ENCODE measurements at places on chromosomes 5 and 9.

- no peak for DNase-seq
These were observed 408.0 kb upstream of the SLC30A5 start for GRCh38 chr5:68685863-68686262.

DNA sequence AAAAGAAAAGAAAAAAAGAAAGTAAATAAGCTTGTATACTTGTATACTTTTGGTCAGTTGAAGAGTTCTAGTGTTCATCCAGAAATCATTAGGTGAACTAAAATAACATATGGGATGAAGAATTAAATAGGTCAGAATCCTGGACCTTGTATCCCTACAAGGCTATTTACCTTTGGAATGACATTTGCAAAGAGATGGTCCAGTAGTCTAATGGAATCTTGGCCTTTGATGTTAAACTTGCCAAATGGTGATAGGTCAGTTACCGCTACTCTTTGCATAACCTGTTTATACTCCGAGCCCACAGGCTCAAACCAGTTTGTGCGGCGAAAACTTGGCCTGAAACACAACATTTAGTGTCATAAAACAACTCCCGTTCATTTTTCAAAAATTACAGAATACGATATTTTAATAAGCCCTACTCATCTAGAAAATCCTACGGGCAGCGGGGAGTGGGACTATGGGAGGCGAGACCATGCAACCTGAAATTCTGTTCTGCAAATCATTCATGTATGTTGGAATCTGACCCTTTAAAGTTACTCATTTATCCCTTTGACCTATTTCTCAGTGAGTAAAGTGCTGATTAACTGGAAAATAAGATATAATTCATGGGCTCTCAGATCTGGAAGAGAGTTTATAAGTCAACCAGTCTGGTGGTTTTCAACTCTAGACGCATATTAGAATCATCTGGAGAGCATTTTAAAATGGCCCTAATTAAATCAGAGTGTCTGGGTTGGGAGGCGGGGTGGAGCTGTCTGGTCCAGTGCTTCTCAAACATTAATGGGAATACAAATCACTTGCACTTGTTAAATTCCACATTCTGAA lies 38.6 kb downstream of the DMGDH start:
- no peak for DNase-seq

DNA sequence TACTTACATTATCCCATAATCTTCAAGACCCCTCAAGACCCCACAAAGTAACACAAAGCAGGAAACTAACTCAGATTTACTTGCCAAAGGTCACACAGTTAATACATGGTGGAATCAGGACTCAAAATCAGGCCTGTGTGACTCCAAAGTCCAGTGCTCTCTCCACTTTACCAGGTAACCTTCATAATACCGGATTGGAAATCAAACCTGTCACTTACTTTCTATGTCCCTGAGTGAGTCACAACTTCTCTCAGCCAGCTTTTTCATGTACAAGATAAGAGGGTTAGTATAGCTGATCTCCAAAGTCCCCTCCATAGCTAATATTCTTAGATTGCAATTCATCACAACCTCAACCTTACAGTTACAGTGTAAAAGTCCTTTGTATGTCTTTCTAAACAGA lies 17.1 kb downstream of the STRBP start:
- DNase-seq, result no peak

DNA sequence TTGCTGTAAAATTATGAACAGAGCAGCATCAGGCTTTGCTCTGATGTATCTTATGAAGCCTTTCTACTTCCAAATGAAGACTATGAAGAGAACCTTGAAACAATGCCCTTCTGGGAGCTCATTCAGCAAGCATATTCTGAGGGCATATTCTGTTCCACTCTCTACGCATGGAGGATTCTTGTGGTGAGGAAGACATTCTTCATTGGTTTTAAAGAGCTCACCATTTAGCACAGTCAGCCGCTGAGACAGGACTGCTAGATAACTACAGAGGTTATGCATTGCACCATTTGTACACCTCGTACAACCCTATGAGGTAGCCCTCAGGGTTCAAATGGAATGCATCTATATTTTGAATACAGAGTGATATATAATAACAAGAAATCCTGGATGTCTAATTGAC lies 61.0 kb downstream of the INVS start:
- no peak for DNase-seq

- no peak for DNase-seq
These were observed 4.6 kb downstream of the TEX53 start for GRCh38 chr9:114652776-114653555.

DNA sequence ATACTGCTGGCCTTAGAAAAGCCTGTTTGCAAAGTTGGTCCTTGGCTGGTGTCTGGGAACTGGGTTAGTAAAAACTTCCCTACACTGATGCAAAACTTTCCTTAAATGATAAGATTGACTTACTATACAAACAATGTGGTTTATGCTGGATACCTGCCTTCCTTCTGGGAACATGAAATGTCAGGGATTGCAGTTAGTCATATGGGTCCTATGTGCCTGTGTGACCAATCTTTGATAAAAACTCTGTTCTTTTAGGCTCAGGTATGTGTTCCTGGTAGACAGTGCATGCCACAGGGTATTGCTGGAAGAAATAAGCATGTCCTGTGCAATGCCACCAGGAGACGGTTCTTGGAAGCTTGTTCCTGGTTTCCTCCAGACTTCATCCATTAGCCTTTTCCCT lies 173.3 kb downstream of the RMI1 start:
- DNase-seq, result no peak
